Stimulated activated CD8-positive, alpha-beta memory T cell treated with anti-CD3 and anti-CD28 coated beads, Interleukin-15, amount 100 ng/mL, for 4 hours (primary cell): ENCODE measurements at places on chromosomes 5 and 9.

GRCh38 chr9:121963528-121963995, 129.5 kb downstream of the TTLL11 start:
- no peak for DNase-seq

DNA sequence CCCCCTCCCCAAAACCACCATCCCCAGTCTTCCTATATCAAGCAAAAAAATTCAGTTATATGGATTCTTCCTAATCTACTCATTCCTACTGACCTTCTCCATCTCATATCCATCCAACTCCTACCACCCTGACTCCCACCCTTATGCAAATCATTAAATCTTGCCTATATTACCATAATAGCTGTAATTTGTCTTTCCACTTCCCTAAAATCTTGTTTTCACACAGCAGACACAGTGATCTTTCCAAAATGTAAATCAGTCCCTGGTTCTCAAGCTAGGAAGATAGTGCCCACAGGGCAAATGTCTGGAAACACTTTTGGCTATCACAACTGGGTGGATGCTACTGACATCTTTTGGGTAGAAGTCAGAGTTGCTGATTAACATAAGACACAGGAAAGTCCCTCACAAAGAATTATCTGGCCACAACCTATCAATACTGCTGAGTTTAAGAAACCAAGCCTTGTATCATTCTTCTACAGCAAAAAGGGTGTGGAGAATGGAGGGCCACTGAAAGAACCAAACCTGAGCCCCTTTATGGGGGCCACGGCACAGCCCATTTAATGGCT, 1.4 kb downstream of the SRA1 start:
- no peak for DNase-seq

- no peak for DNase-seq
Measured at GRCh38 chr9:128414461-128414860, 6.2 kb upstream of the CERCAM start.

GRCh38 chr5:152089644-152090043, 165.0 kb upstream of the GLRA1 start:
- DNase-seq: no peak

DNA sequence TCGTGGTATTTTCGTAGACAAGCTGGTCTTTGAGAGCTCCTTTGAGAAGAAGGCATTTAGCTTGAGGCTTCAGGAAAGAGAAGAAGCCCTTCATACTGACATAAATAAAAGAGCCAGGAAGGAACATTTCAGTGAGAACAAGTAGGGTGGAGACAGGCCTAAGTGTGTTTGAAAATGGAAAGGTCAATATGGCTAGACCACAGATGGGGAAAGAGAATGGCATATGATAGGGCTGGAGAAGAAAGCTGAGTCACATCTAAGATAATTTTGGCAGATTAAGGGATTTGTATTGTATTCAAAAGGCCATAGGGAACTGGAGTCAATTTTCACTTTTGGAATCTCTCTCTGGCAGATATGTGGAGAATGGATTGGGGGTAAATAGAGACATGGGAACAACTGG, 374.9 kb downstream of the TMEM38B start:
- no peak for DNase-seq

DNA sequence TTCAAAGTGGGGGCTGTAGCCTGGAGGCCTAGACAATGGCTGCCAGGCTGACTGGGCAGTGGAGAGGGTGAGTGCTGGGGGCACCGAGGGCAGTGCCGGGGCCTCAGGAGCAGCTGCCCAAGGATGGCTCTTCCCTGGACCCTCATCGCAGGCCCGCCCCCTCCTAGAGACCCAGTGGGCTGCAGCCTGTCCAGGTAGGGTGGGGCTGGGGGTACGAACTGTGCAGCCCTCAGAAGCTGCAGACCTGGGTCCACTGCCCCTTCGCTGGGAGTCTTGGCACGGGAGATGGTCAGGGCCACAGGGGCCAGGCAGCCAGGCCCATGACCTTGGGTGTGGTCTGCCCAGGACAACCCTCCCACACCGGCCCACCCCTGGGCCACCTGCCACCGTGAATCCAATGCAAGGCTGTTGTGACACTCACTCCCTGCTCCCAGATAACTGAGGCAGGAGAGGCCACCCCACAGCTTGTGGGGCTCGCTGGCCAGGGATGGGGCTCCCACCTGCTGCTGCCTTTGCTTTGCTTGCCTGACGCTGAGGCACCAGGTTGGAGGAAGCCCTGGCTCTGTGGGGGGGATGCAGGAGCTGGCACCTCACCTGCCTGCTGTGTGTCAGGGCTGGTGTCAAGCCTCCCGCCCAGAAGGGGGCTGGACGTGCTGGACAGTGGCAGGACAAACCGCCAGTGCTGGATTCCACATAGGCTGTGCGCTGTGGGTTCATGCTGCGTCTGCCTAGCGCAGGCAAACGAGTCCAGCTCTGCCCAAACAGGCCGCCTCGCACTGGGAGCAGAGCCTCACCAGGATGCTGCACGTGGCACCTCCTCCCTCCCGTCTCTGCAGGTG, 23.1 kb upstream of the SLC9A3 start:
- DNase-seq: no peak

DNA sequence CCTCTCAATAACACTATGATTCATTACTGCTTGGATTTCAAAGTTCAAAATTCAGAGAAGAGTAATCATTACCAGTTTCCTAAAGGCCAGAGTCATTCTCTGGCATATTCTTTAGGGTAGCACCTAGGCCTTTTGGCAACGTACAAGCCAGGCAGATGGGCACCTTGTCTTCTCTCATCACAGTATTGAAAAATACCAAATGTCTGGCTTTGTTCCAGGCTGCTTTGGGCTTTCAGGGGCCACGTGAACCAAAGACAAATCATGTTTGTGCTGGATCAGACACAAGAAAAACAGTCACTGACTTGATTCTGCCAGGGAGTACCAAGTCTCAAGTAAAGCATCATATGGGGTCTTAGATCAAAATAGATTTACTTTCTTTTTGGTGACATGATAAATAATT, 15.5 kb downstream of the MEGF9 start:
- DNase-seq: no peak

DNA sequence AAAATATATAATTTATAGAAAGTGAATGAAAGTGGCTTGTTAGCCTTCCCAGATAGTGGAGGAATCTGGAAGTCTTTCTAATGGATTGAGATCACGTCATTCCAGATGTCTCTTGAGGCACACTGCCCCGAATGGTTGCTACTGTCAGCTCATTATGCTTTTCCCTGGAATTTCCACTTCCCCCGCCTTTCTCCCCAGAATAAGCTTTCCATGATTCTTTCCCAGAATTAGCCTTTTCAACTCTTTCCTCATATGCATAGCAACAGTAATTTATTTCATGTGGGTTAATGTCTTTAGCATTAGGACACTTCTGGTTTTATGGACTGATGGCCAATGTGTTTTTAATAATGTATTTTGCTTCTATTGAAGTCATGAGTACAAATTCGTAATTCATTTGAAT, 81.5 kb downstream of the PALM2AKAP2 start:
- DNase-seq: no peak
